ENCODE measurements at places on chromosomes 1 and 21.

GRCh38 chr1:244626709-244627108 lies 26.2 kb upstream of the DESI2 start:
- DNase-seq: peak; percentile 1

GRCh38 chr1:21761052-21761451 lies 21.9 kb downstream of the USP48 start:
- DNase-seq: no peak

DNA sequence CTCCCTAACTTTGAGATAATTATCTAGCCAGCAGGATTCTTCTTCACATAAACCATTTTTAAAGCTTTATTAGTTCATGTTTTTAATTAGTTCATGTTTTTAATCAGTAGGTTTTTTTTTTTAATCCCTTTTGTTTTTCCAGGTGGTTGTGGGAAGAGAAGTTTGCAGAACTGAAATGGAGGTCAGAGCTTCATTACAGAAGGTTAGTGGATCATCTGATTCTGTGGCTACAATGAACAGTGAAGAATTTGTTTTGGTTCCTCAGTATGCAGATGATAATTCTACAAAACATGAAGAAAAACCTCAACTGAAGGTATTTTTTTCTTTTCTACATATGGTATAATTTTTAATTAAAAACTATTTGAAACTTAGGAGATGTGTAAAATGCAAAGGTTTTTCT lies 59.7 kb downstream of the RABGAP1L start:
- DNase-seq: no peak

DNA sequence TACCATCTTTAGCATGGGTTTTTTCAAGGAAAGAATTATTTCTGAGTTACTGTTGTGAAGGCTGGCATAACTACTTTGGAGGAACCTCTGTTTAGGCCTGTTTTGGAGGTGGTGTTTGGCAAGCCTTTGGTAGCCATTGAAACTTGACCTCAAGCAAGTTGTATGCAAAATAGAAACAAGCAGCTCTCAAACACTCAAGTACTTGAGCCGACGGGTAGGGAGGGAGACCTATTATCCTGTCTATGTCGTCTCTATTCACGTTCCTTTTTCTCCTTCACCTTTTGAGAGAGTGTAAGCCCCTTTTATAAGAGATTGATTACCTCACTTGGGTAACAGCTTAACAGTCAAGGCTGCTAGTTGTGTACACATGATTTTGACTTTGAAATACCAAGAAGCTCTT lies 878.3 kb upstream of the CXADR start:
- no peak for DNase-seq

- peak; percentile 5 for DNase-seq
Observed at GRCh38 chr21:29130270-29130969, at the start of gene MAP3K7CL. Gene MAP3K7CL, plus strand, starts transcription at chr21:29130644. Its CDS starts 2,701 bp downstream, at chr21:29133345.

GRCh38 chr1:217526636-217527035 lies 104.3 kb downstream of the GPATCH2 start:
- DNase-seq: no peak

DNA sequence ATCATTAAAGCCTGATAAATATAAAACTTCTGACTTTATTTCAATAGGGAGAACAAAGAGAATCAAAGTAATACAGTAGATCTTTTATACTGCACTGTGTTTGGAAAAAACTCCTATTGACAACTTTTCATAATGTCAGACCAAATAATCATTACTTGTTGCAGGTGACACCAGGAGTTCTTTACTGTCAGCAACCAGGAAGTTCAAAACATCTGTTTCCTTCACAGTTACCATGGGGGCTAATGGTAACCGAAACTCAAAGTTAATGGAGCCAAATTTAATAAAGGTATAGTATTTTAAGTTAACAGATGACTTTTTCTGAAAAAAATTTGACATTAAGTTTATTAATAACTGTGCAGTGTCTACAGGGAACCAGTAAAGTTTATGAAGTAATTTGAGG lies 10.6 kb downstream of the EFCAB7 start:
- DNase-seq: no peak

DNA sequence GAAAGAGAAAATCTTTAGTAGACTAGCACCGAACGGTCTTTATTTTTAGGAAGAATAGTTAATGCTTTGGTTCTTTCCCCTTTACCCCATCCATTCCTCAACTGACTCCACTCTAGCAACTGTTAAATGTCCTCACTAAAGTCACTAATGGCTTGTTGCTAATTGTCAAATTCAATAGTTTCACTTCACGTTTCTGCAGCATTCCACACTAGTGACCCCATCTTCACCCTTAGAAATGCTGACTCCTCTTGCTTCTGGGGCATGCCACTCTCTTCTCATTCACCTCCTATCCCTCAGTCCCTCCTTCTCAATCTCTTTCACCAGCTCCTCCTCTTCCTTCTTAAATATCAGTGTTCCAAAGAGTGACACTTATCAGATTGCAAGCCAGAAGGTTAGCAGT lies 19.4 kb upstream of the CADM3 start:
- DNase-seq: no peak

- DNase-seq: no peak
Observed at GRCh38 chr1:96234299-96234698, 487.3 kb upstream of the PTBP2 start.

GRCh38 chr21:42665026-42665425 lies 11.6 kb downstream of the PDE9A start:
- no peak for DNase-seq

DNA sequence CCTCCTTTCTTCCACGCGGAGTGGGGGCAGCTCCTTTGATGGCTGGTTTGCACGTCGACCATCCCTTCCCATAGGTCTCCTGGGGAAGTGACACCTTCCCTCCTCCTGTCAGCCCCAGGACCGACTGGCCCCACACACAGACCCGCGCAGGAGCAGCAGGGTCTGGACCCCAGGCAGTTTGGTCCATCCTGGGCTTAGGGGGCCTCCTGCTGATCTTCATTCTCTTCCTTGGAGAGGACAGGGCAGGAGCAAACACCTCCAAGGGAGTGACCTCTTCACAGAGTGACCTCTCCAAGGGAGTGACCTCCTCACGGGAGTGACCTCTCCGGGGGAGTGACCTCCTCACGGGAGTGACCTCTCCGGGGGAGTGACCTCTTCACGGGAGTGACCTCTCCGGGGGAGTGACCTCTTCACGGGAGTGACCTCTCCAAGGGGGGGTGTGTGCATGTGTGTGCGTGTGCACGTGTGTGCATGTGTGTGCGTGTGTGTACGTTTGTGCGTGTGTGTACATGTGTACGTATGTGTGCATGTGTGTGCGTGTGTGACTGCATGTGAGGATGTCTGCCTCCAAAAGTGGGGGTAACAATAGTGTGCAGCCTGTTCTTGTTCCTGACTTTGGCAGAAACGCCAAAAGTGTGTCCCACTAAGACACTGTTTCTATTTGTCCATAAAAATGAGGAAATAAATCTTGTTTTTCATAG lies 29.8 kb downstream of the COL6A1 start:
- DNase-seq: no peak

DNA sequence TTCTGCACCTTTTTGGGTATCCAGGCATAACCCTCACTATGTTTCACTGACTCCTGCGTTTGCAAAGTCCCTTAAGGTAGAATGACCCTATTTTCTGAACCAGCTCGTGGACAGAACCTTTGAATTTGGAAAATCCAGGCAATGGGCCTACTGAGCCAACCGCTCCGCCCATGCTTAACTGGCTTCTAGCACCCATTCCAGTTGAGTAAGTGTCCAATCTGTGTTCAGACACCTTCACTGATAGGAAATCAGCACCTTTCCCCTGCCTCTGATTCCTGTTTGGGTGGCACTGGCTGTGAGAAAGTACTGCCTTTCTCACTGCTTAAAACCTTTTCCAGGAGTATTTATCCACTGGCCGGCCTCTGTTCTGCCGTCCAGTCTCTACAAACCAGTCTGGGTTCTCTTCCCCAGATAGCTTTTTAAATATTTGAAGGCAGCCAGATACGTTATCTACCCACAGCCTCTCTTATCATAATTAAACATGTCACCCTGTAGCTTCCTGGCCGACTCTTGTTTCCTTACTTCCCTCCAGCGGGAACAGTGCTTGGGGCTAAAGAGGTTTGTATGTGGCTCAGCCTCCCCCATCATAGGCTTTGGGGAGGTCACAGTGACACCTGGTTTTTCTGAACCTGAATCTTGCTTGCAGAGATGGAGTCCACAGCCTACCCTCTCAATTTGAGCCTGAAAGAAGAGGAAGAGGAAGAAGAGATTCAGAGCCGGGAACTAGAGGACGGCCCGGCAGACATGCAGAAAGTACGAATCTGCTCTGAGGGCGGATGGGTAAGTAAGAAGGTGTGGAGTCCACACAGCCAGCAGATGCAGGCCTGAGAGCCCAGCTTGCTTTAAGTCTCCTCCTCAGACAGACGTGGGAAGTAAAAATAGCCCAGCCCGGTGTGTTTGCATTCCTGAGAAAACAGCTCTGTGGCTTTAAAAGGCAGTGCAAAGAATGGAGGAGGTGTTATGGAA lies 1.3 kb downstream of the POGK start:
- DNase-seq: no peak

DNA sequence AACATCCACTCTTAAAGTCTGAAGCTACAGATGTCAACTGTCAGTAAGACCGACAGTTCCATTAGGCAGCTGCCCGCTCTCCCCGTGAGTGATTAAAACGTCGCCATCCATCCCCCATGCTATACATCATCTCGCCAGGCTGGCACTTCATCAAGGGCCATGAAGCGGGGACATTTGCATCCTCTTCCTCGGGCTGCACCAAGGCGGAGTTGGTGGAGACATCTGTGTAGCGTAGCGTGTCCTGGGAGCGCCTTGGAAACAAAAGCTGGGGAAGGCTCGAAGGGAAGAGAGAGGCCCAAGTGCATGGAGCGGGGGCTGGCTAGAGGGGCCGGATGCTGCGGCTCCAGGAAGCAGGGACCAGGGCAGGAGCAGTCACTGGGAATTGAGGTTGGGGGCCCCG lies 250.1 kb downstream of the KAZN start:
- no peak for DNase-seq

DNA sequence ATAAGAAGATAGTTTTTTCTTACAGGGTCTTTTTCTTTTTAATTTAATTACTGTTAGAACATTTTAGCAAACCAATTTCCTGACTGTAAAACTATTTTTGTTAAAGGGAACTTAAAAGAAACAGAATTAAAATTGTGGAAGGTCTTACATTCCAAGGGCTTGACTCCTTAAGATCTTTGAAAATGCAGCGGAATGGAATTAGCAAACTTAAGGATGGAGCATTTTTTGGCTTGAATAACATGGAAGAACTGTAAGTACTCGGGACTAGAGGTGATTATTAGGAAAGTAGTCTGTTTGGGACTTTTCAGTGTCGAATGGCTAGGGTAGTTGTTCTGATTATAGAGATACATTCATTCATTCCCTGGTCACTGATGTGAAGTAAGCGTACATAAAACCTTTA lies 21.5 kb downstream of the LRIG2 start:
- DNase-seq: no peak

- DNase-seq: no peak
Observed at GRCh38 chr1:55288245-55288644, 73.1 kb upstream of the USP24 start.

DNA sequence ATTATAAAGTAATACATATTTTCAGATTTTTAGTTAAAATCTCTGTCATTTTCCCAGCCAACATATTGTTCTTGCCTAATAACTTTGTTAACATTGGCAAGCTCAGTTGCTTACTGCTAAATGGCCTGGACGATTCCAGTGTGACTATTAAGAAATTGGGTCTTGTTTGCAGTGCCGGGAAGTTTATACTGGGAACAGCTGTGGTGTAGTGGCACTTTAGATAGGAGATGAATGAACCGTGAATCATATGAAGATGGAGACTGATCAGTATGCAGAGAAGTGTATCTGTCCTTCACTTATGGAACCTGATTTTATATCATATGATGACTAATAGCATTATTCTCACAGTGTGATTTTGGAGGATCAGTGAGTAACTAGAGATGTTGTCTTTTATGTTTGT lies 3.3 kb downstream of the CHRM3 start:
- DNase-seq: no peak

- no peak for DNase-seq
Observed at GRCh38 chr1:172976222-172977041, 74.3 kb downstream of the TNFSF18 start.

DNA sequence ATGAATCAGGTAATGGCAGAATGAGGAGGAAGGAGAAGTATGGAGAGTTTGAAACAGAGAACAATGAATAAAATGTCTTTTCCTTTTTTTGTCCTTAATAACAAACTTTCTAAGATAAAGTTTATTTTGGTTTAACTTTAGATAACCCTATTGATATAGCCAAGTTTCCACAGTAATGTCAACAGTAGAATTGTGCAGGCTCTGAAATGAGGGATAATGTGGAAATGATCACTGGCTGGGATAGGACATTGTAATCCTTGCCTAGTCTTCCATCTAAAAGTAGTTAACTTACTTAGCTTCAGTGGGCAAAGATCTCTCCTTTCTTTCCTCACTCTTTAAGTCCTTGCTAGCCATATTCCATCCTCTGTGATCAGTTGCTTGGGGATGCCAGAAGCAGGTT lies 52.8 kb downstream of the NTMT2 start:
- no peak for DNase-seq

GRCh38 chr1:101460739-101461138 lies 223.9 kb downstream of the S1PR1 start:
- DNase-seq: no peak

DNA sequence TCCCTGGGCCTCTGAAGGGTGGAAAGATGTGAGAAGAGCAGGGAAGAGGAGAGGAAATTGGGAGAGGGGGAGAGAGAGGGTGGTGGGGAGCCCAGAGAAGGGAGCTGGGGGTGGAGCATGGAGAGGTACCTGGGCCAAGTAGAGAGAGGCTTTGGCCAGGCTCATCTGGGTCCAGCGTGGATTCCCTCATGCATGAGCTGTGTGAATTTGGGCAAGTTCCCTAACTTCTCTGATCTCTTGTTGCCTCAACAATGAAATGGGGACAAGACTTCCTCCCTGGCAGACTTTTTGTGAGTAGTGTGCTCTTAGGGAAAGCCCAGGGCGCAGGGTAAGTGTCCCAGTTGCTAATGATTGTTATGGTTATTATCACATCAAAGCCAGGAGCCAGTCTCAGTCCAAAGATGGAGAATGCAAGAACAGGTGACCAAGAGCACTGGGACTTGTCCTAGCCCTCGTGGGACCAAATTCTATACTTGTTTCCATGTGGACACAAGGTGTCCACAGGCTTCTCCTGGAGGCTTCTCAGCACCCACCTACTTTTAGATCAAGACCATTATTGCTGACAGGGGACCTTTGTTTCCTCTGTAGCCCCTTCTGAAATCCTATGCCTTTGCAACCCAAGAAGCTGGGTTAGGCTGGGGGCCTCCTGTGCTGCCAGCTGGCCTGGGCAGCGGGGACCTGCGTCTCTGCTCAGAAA lies 13.9 kb downstream of the IL6R start:
- DNase-seq: no peak

- peak; percentile 76 for DNase-seq
Observed at GRCh38 chr1:201254625-201255478, 28.5 kb upstream of the PKP1 start.
